ENCODE measurements at places on chromosomes 1 and 21.
A peak's percentile ranks its signal among the peaks of the same experiment; 100 is the strongest.

DNA sequence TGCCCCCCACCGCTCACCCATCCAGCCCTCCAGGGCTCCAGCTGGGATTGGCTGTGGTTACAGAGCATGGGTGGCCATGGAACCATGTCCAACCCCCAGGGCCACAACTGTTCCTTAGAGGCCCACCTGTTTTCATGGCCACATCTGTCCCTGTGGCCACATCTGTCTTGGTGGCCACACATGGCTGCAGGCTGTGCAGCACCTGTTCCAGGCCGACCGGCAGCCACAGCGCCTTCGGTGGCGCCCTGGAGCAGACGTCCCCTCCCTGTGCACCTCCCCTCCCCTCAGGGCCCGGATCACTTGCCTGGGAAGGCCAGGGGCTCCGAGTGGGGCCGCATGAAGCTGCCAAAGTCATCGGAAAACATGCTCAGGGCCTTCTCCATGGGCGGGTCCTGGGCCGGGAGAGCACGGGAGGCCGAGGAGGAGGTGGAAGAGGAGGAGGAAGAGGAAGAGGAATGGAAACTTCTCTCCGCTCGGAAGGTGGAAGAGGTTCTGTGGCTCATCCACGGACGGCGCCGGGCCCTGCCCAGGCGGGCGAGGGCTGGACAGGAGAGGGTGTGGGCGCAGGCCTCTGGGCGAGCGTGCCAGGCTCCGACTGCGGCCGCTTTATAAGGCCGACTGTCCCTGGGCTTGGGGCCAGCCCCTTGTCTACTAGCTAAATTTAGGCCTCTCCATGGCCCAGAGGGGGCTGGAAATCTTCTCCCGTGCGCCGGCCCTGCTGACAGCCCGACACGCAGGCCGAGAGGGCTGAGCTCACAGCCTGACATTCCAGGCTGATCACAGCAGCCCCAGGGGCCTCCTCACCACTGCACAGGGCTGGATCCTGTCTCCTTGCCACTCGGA is at the start of gene HSPB7:
HSPB7 (minus strand) TSS at position 583 of the 843 bp plus-strand sequence; CDS start at position 503, 80 bp downstream.
- no peak for DNase-seq

DNA sequence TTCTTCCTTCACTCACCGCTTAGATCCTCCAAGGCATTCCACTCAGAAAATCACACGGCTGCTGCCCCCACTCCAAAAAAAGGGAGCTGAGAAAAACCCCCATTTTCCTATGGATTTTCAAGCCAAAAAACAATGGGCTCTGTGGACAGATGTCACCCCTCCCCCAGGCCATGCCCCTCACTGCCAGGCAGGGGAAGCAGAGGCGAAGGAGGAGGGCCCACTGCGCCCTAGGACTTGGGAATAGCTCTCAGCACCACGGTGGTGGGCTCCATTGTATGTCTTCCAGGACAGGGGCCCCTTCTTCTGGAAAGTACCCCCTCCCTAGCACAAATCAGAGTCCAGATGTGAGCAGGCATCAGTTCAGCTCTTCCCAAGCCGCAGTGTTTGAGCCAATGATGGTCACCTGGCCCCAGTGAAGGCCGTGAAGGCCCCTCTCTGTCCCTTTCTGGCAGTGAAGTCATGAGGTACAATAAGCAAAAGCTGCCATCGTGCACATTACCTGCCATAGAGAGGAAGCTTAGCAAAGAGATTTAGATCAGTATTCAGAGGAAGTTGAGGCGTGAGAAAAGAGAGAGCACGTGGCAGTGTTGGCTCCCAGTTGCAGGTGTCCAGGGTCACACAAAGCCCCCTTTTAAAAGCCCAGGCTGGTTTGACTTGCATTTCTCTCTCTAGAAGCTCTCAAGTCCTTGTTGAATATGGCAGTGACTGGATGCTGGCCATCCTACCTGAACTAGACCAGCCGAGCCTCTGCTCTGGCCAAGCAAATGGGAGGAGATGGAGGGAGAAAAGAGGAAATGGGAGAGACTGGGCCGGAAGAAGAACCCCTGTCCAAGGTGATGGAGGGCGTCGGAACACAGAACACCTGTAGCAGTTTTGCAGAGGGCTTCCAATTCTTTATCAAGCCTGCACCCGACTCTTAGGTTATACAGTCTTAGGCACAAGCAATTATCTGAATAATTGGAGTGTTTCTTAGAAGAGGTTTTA is 149.0 kb downstream of the TOMM20 start:
- DNase-seq: no peak

GRCh38 chr1:52234708-52235107 is 92.8 kb downstream of the ZFYVE9 start:
- DNase-seq: no peak

GRCh38 chr1:4003846-4004505 is 103.9 kb upstream of the C1orf174 start:
- DNase-seq: no peak

- no peak for DNase-seq
Observed at GRCh38 chr1:20466273-20466672, 19.7 kb downstream of the CAMK2N1 start.

DNA sequence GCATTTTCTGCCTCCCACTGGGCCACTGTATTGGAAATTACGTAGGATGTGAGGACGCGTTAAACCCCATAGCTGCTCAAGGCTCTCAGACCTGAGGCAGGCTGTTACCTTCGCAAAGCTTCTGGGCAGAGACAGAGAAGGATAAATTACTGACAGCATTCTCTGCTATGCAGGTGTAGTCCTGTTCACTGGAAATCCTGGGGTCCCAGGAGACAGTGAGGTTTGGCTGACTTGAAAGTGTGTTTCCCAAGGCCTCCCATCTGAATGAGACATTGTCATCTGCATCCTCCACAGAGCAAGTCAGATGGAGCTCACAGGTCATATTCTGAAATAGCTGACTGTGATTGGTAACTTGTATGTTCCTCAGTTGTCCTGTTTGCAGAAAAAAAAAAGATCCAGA is 32.0 kb downstream of the SLAMF6 start:
- no peak for DNase-seq

DNA sequence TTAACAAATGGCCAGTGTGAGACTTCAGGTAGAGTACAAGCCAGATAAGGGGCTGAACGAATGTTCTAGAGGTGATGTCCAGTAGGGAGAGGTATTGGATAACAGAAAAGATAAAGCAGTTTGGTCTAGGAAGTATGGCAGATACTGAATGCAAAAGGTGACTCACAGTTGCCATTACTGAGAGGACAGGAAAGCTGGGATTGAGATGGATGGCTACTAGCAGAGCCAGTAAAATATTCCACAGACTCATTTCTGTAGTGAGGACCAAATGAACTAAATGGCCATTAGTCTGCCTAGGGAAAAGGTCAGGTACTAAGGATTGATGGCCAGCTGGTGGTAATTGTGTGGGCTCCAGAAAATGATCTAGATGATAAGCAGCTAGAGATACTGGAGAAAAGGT is 11.5 kb downstream of the MACO1 start:
- DNase-seq: no peak

DNA sequence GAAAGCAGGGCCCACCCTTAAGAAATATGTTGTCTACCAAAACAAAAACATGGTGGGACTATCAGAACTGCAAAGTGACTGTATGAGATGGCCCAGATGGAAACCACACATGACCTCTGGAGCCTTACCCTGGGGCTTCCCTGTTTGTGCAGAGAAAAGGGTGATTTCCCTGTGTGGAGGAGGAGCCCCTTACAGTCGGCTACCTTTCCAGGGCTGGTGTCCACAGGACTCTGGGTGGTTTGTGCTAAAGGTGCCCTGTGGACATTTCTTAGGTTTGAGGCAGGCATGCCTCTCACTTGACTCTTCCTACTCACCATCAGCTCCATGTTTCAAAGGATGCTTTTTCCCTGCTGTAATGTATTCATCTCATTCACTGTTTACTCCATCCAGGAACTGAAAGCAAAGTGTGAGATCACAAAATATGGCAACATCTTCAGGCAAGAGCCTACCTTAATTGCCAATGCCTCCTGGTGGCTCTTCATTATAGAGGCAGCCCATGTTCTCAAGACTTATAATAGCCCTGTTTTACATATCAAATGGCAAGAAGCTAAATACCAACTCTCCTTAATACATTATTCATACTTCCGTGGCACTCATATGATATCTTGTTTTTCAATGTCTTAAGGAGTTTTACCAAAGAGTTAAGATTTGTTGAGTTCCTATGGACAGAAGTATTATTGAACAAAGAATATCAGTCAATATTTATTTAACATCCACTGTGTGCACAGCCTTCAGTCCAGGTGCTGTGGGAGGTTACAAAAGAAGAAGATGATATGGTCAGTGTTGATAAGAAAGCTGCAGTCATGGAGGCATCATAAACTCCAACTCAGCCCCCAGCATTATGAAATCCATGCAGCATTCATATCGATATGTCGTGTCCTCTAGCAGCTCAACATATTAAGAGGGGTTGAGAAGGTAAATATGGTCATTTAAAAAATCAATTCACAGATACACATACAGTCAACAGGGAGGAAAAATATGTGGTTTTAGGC is 15.5 kb upstream of the TFF3 start:
- DNase-seq: no peak

DNA sequence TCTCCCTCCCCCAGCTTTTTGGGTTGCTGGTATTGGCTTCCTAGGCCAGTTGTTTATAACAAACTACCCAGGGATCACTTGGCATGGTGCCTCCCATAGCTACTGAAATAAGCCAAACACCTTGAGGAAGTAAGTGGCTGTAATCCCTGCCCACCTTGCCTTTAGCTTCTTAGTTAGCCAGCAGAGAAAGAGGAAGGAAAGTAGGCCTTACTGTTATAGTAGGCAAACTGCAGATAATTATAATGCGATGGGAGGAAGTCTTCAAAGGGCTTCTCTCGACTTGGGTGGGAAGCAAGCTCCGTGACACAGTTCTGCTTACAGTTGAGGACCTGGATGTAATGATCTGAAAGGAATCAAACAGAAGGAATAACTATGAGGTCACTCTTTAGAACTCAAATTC is 8.2 kb downstream of the P3H1 start:
- no peak for DNase-seq

DNA sequence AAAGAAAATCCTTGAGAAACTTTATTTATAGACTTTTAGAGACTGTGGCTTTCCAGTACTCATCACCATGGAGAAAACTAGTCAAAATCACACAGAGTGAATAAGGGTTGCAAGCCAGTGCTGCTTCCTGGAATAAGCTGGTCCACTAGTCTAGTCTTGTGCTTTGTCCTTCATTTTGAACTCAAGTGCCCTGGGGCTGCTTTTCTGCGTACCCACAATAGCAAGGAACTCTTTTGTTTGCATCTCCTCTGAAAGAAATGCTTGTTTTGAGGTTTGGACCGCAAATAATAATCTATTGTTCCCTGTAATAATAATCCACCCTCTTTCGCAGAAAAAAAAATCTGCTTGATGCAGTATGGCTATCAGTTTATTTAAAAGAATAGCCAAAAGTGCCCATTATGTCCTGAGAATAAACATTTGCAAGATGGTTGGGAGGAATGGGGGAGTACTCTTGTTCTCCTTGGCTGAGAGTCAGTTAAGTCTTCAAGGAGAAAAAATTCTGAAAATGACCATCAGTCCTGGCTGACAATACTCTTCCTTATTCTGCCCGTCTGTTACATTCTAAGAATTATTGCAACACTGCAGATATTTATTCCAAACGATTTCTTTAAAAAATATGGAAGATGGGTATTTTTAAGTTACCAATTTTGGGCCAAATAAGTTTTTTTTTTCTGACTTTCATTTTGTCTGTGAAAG is 41.9 kb downstream of the MPZL1 start:
- DNase-seq: no peak

DNA sequence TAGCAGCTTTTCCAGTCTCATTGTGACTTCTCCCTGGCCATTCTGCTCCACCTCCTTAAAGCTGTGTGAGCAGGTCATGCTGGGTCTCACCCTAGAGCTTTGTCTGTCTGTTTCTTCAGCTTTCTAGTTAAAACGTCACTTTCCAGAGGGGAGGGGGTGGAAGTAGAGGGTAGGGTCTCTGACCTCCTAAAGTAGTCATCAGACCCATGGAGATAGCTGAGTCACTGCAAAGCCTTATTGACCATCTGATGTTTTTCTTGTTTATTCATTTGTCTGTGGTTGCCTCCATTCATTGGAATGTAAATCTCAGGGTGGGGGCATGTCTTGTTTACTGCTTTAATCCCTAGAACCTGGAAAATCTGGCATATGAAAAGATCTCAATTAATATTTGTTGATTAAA is 52.7 kb downstream of the ELF3 start:
- no peak for DNase-seq

DNA sequence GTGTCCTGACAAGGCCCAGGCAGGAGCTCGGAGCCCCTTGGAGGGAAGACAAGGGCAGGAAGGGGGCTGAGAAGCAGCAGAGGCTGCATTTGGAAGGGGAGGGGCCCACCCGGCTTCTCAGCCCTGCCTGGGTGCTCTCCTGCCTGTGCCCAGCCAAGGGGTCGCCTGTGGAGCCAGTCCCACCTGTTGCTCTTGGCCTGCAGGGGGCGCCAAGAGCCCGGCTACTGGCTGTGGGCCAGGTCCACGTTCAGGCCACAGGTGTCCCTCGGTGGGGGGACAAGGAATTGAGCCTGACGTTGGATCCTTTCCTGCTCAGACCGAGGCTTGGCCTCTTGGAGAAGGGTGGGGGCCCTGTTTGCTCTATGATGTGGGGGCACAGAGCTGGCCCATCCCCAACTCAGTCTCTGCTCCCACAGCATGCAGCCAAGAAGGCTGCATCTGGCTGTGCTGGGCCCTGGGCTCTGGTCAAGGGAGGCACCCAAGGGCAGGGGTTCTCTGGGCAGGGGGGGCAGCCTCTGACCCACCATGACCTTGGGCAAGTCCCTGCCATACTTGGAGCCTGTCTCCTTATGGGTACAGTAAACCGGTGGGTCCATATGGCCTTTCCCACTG is 10.9 kb downstream of the WNT4 start:
- DNase-seq: peak; percentile 94

GRCh38 chr1:94843846-94844245 is 23.7 kb downstream of the SLC44A3 start:
- DNase-seq: no peak

DNA sequence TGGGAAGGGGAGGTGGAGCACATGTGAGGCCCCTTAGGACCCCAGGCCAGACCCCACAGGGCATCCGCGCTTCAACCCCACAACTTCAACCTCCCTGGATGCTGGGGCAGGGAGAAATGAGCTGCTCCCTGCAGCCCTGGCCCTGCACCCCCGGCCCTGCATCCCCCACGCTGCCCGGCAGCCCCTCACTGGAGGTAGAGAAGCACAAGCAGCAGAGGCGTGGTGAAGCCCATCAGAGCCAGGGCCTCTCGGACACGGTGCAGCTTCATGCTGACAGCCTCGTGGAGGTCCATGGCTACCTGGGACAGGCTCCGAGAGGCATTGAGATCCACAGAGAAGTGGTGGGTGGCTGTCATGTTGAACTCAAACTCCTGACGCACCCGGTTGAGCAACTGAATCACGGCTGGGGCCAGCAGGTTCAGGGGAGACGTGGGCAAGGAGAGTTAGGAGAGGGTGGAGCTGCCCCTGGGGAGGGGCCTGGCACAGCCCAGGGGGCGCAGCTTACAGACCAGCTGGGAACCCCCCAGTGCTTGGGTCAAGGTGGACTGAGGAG is 3.3 kb downstream of the DCST2 start:
- DNase-seq: no peak

- no peak for DNase-seq
Observed at GRCh38 chr1:160338580-160338979, 4.5 kb downstream of the COPA start.

DNA sequence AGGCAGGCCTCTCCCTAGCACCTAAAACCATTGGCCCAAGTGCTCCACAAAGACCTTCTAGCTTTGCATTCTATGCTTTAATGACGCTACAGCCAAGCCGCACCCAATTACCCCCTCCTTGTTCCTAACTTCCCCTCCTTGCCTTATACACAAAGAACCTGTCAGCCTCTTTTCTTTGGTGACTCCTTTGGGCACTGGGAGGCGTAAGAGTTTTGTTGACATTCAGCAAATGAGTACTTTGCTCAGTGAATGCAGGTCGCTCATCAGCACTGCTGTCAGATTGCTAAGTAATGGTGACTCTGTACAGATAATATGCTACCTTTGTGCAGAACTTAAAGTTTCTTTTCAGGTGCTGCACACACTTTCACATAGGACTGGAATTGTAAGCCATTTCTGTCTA is 187.6 kb upstream of the FAM78B start:
- DNase-seq: no peak

Measured in GM12891 (cell line).